ENCODE measurements at places on chromosomes 5 and 9.

DNA sequence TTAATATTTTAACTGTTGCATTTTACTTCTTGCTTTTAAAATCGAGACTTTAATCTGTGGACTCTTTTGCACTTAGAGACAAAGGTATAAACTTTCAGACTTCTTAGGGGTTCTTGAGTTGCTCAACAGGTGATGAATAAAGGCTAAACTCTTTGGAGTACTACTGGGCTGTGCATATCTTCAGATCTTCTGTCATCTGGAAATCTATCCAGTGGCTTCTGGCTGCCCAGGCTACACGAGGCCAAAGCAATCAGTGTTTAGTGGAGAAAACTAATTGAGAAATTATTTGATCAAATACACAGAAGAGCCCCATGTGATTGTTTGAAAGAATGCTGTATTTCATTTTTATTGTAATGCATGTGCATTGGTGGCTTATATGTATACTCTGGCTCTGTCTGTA lies 146.1 kb downstream of the PBX3 start:
- DNase-seq = no peak

DNA sequence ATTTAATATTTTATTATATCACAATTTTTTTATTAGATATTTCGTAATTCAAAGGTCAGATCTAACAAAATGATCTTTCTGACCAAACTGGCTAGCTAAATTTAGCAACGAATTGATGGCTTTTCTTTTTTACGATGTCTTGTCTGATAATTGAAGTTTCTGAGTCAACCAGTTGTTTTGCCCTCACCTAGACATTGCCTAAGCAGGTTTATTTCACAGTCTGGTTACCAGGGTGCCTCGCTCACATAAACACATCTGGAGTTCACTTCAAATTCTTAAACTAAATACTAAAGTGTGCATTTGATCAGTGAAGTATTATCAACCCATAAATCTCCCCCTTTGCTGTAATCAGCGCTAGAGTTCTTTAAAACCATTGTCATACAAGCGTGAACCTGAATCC lies 448.3 kb downstream of the TLE4 start:
- no peak for DNase-seq

DNA sequence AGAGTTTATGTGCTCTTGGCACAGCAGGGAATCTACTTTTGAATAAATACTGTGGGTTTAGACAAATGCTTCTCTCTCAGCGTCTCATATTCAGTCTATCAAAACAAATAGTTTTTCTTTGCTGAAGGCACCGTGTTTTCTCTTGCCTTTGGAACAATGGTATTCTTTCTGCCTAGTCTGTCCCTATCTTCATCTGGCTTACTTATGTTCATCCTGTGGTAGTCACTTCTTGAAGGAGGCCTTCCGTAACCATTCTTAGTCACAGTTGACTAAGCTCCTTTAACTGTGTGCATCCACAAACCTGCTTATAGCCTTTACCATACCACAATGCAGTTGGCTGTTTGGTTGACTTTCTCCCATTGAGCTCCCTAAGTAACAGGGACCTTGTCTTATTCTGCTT lies 45.9 kb downstream of the LARP1 start:
- no peak for DNase-seq

GRCh38 chr5:119332208-119332607 lies 23.6 kb upstream of the TNFAIP8 start:
- no peak for DNase-seq

- DNase-seq = no peak
Observed at GRCh38 chr9:15717290-15717967, 164.6 kb downstream of the CCDC171 start.

- no peak for DNase-seq
Observed at GRCh38 chr9:133856798-133857197, 118.6 kb upstream of the SARDH start.

Data from stimulated activated CD4-positive, alpha-beta T cell treated with anti-CD3 and anti-CD28 coated beads, Interleukin-15, amount 100 ng/mL, for 1 hour (primary cell).